ENCODE measurements at places on chromosomes 7 and 10.

- DNase-seq = no peak
These were observed 148.0 kb downstream of the MAPK8 start for GRCh38 chr10:48454302-48455054.

- no peak for DNase-seq
These were observed 24.3 kb upstream of the ST7 start for GRCh38 chr7:116929021-116929420.

DNA sequence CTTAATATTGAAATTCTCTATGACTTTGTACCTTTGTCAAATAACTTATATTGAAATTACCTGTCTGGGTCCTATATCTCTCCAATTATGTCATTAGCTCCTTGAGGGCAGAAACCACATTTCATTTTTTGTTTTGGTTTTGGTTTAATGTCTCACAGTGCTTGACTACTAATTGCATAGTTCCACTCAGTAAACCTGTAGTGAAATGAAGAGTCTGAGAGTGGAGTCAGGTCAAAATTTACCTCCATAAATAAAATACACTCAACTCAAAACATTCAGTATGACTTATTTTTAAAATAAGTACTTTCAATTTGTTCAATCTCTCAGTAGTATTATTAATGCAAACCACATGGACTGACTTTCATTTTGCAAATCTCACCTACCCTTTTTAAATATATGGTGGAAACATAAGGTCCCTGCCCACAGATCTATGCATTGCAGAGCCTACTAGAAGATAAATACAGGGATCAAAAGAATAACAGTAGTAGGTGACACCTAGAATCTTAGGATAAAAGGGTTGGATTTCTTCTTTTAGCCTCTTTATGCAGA, 32.5 kb downstream of the PDE1C start:
- no peak for DNase-seq

DNA sequence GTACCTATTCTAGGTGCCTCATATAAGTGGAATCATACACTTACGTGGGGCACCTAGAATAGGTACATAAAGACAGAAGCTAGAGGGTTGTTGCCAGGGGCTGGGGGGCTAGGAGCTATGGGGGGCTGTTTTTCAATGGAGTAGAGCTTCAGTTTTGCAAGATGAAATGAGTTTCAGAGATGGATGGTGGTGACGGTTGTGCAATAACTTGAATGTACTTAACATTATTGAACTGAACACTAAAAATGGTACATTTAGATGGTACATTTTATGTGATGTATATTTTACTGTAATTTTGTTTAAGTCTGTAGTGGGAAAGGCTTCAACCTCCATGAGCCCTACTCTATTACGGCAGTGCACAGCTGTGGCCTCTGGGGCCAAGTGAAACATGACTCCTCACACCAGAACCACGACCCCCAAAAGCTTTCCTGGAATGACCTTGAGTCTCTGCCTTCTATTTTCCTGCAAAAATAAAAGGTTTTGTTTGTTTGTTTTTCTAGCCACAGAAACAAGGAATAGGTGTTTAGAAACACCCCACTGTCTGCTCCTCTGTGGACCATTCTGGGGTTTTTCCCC, 147.3 kb upstream of the PLXNA4 start:
- DNase-seq = peak; percentile 37

DNA sequence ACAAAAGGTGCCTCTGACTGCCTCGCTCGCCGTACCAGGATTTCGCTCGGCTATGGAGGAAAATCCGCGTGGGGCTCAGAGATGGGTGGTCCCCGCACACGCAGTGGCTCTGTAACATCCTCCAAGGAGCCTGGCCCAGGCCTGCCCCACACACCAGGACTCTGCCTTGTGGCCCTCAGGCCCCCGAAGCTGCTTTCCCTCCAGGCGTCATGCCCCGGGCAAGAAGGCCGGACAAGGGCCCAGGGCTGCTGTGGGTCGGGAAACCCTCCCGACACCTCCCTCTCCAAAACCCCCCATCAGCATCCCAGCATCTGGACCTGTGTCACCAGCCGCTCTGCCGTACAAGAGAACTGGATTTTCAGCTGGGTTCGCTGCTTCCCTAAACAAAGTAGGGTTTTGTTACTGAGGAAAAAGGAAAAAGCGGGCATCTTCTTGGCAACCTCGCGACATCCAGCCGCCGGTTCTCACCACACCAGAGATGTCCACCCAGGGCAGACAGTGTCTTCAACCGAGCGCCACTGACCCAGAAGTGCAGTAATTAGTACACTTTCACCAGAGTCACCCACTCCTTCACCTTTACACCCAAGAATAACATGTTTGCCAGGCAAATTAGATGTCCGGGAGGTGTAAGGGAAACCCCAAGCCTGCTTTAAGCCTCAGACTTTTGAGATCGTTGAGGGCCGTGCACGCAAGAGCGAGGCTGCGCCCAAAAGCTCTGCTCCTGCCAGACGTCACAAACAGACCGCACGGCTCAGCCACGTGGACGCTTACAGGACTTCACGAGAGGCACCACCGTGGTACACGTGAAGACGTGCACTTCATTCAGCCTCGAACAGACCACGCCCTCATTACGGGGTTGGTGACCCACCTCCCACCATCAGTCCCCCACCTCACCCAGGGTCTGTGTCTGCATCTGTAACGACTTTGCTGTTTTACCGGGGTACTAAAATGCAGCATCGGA, 62.2 kb downstream of the DIP2C start:
- no peak for DNase-seq

GRCh38 chr7:116101704-116102103, 71.1 kb upstream of the TFEC start:
- DNase-seq = no peak

DNA sequence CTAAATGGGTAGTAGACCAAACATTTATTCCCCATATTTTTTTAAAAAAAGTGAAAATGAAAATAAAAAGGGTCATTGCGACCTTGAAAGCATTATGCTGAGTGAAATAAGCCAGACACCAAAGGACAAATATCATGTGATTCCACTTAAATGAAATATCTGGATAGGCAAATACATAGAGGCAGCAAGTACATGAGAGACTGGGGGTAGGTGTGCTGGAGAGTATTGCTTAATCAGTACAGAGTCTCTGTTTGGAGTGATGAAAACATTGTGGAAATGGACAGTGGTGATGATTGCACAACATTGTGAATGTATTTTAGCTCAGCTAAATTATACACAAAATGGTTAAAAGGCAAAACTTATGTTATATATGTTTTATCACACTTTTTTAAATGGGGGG, 169.4 kb downstream of the AKR1D1 start:
- no peak for DNase-seq

- no peak for DNase-seq
These were observed 49.4 kb upstream of the FOXI2 start for GRCh38 chr10:127687548-127687947.

- DNase-seq = no peak
These were observed 380 bp upstream of the AGBL3 start for GRCh38 chr7:134985894-134986362.
